ENCODE measurements at places on chromosomes 1 and 21.

GRCh38 chr1:58249737-58250586 lies 296.6 kb downstream of the OMA1 start:
- peak; percentile 55 for DNase-seq

DNA sequence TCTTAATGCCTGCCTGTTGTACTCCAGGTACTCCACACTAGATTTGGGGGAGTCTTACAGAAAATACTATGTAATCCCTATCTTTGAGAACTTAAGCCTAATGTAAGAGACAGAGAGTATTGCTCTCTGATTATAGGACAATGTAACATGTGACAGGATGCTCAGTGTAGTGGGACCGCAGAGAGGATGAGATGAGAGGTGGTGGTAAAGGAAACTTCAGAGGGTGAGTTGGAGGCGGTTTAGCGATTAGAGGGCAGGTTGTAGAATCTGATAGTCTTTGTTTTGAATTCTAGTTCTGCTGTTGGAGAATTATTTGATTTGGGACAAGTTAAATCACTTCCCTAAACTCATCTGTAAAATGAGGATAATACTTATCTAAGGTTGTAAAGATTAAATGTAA lies 5.4 kb downstream of the SOAT1 start:
- no peak for DNase-seq

DNA sequence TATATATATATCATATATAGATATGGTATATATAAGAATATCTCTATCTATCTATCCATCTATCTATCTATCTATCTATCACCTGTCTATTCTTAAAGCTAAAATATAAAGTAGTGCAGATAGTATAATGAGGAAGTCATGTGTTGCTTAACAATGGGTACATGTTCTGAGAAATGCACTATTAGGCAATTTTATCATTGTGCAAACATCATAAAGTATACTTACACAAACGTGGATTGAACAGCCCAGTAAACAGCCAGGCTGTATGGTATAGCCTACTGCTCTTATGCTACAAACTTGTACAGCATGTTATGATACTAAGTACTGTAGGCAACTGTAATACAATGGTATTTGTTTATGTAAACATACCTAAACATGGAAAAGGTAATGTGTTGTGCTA lies 621.0 kb upstream of the NCAM2 start:
- no peak for DNase-seq

GRCh38 chr1:6504887-6505286 lies 13.4 kb upstream of the PLEKHG5 start:
- no peak for DNase-seq

- DNase-seq = no peak
Observed at GRCh38 chr1:103025858-103026409, 82.4 kb downstream of the COL11A1 start.

GRCh38 chr1:79295967-79296366 lies 289.4 kb upstream of the ADGRL4 start:
- no peak for DNase-seq

GRCh38 chr1:214120191-214120590 lies 132.4 kb downstream of the PROX1 start:
- no peak for DNase-seq

DNA sequence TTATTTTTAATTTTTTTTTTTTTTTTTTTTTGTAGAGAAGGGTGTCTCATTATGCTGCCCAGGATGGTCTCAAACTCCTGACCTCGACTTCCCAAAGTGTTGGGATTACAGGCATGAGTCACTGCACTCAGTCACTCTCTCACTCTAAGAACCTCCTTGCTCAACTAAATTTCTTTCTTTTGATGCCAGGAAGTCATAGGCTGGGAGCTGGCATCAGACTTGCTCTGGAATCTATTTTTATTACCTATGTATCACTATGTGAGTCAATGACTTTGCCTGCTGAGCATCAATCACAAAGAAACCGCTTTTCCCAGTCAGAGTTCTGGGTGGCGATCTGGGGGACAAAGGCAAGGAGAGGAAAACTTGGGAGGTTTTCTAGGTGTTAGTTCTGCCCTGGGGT lies 35.5 kb upstream of the PARP1 start:
- peak; percentile 87 for DNase-seq

- DNase-seq = peak; percentile 57
Observed at GRCh38 chr1:45348609-45348965, 8.3 kb upstream of the MUTYH start.

DNA sequence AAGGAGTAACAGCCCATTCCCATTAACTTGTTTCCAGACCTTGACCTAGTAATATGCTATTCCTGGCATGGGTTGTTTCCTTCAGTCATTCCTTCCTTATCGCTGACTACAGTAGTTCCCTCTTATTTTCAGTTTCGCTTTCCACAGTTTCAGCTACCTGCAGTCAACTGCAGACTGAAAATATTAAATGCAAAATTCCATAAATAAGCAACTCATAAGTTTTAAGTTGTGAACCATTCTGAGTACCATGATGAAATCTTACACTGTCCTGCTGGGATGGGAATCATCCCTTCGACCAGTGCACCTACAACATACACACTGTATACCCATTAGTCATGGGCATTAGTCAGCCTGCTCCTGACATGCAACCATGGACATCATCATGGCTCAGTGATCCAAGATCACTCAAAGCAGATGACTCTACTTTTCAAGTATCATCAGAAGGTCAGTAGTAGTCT lies 66.7 kb downstream of the CCDC30 start:
- peak; percentile 97 for DNase-seq

DNA sequence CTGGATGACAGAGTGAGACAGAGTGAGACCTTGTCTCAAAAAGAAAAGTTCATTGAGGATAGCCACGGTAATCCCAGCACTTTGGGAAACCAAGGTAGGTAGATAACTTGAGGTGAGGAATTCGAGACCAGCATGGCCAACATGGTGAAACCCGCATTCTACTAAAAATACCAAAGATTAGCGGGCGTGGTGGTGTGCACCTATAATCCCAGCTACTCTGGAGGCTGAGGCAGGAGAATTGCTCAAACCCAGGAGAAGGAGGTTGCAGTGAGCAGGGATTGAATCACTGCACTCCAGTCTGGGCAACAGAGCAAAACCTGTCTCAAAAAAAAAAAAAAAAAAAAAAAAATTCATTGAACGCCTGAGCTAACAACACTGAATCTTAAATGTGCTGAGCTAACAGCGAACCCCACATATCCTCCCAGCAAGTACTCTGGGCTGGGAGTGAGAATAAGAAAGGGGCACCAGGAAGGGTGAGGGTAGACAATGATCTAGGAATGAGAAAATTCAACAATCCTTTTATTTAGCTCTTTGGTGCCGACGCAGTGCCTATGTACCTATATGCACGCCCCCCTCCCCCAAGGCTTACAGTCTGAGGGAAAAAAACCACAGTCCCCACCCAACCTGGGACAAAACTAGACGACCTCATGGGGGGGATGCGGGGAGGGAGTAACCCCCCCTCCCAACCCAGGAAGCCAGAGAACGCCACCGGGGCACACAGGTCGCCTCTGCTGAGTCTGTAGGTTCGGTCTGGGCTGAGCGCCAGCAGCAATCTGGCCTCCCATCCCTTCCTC lies 1.4 kb upstream of the CACNA1S start:
- no peak for DNase-seq

DNA sequence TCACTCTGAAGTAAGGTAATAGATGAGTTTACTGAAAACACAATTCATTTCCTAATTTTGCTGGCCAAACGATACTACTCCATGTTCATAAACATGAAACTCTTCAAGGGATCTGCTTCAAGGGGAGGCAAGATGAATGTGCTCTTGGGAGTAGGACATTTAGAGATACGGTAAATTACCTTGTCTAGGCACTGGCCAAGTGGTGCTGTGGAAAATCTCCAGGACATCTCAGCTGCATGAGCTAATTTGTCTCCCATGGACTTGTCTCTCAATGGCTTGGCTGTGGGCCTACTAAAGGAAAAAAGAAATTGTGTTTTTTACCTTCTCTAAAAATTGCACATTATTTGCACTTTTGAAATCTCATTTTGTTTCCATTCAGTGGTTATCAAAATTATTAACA lies 780.6 kb downstream of the LTN1 start:
- DNase-seq = no peak

DNA sequence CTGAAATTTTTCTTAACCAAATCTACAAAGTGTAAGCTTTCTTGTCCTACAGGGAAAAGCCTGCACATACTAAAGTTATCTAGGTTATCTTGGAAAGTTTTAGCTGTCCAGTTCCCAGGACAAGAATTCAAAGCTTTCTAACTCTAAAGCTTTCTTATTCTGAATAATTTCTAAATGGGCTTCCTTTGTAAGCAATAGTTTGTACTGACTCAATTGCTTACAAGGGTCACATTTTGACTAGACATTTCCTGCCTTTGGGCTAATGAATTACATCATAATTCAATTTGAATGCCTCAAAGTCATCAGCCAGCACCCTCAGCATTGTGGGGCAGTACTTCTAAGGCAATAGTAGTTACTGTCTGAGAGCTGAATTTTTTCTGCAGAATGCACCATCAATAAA lies 223.0 kb downstream of the LTN1 start:
- DNase-seq = no peak

DNA sequence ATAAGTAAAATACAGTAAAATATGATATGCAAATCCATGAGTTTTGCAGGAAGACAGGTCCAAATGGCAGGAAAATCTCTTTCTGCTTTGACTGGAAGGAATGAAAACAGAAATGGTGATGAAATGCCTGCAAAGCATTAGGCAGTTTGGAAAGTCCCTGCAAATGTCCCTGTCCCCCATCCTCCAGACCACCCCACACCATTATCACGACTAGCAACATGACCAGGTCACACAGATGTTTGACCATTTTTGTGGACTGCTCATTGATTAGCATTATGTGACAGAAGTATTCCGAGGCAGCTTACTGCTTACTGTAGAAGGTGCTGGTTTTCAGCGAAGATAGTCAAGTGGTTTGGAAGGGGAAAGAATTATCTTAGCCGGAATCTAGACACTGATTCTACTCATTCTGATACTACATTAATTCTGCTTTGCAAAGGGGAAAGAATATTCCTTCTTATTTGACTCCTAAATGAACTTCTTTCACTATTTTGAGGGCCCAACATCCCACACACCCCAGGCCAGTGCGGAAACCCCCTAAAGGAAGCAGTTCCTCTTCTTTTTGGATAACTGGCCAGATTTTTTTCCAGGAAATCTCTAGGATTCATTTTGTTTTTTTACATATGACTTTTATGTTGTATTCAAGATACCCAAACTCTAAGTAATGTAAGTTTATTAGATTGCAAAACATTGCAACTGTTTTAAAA lies 9.5 kb upstream of the CR2 start:
- DNase-seq = no peak

DNA sequence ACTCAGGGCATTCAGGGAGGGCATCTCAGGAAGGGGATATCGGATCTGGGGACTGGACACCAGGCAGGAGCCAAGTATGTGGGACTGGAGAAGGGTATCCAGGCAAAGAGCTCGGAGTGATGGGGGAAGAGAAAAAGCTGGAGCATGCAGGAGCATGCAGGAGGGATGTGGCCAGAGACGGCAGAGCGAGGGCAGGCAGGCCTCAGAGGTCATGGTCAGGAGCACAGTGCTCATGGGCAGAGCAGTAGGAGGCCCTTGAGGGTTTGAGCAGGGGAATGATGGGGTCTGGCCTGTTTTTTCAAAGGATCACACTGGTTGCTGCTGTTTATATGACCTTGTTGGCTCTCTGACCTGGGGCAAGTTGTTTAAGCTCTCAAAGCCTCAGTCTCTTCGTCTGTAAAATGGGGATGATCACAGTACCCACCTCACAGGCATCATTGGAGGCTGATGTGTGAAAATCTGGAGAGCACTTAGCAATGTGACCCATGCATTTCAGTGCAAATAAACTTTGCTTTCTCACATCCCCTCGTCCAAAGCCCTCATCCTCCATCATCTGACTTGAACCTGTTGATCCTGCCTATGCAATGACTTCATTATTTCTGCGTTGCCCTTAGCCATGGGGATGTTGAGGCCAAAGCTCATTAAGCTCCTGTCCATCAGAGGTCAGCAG lies 273.1 kb downstream of the MATN1 start:
- DNase-seq = no peak

GRCh38 chr1:2414297-2414958 lies 2.1 kb upstream of the PEX10 start:
- DNase-seq = peak; percentile 65

- DNase-seq = peak; percentile 61
Observed at GRCh38 chr1:241323514-241324195, 33.4 kb downstream of the RGS7 start.

DNA sequence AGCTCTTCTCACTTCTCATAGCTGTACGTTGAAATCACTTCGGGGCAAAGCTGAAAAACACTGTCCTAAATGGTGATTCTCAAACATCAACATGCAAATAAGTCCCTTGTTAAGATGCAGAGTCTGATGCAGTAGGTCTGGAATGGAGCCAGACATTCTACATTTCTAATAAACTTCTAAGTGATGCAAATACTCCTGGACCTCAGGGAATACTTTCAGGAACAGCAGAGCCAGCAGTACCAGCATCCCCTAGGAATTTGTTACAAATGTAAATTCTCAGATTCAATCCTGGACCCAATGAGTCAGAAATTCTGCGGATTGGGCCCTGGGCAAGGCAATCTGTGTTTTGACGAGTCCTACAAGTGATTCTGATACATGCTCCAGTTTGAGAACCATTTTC lies 152.3 kb downstream of the PCNX2 start:
- no peak for DNase-seq

GRCh38 chr1:60152891-60153290 lies 79.3 kb upstream of the C1orf87 start:
- DNase-seq = no peak

DNA sequence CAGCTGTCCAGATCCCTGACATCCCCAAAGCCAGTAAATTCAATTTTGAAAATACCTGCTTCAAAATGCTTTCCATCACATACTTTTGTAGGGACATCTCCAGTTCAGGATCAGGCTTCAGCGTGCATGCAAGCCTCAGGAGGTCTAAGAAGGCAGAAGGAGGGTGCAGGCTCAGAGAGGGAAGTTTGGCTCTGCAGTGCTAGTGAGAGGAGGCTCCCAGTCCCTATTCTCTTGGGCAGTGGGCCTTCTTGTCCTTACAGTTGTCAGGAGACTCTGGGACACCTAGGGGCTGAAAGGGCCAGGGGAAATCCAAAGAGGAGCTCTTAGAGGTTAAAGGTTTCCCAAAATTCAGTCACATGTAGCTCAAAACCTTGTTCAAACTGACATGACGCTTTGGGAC lies 20.1 kb downstream of the ADCY10 start:
- no peak for DNase-seq

DNA sequence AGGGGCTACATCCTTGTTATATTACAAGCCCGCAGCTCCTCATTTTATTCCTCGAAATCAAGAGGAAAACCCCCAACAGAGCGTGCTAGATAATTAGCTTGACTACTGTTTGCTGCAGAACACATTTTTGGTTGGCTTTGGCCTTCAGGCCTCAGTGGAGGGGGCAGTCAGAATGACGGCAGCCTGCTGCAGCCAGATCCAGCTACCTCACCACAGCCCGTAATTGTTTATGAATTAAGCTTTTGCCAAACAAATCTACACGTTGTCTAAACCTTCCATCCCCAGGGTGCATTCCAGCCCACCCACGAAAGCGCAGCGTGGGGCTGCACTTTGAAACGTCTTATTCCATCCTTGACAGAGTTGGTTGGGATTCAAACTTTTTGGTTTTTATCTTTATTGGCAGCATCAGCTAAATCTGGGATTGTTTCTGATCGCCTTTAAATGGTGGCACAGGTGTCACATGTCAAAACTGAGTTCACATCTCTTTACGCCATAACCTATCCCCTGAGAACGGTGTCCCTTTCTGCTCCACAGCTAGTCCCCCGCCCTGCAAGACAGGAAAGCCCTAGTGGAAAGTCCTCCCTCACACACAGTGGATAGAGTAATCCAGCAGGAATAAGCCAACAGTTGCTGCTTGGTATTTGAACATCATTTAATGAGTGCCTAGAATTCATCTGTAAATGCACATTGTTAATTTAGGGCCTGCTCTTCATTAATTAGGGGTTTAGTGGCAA lies 195.5 kb downstream of the LMO4 start:
- no peak for DNase-seq

- DNase-seq = peak; percentile 61
Observed at GRCh38 chr1:99170516-99170915, 93.8 kb upstream of the PLPPR4 start.
